ENCODE measurements at places on chromosomes 2 and 18.

DNA sequence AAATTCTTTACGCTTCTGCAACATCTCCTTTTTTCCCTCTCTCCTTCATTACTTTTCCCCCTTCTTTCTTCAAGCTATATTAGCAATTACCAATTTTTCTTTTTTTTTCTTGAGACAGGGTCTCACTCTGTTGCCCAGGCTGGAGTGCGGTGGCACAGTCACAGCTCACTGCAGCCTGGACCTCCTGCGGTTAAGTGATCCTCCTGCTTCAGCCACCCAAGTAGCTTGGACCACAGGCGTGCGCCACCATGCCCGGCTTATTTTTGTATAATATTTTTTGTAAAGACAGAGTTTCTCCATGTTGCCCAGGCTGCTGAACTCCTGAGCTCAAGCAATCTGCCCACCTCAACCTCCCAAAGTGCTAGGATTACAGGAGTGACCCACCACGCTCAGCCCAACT is 70.7 kb downstream of the EPG5 start:
- H3K27me3 ChIP-seq = no peaks in the 10 kb centered on the region
- H3K4me1 ChIP-seq = peaks cover 10% of the 10 kb centered on the region
- H3K27ac ChIP-seq = no peak overlapping the region
- DNase-seq = no peak

GRCh38 chr2:173607606-173608311 is 253.1 kb downstream of the CDCA7 start:
- no peaks in the 10 kb centered on the region for H3K4me1 ChIP-seq
- DNase-seq = no peak
- H3K27me3 ChIP-seq = peaks cover 16% of the 10 kb centered on the region
- no peak overlapping the region for H3K4me3 ChIP-seq

DNA sequence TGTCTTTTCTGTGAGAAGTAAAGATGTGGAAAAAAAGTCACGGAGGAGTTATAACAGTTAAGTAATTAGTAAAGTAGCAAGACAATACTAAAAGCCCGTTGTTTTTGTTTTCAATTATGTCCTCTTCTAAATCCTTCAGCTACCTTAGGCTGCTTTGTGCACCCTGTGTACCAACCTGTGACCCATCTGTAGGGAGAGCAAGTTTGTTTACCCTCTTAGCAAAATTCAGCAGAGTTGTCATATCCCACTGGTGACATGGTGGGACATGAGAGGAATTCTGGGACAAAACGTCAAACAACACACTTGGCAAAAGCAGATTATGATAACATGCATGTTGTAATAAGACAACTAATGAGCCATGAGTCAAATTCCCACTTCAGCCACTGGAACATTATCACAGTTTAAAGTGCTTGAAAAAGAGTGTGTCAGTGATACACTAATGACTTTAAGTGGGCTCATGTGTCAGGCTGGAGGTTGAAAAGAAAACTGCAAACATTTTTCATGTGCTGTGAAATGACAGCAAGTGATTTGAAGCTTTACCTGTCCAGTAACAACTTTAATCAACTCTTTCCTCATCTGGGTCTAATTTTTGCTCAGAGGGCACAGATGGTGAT is 392.8 kb upstream of the ACVR2A start:
- no peaks in the 10 kb centered on the region for H3K27me3 ChIP-seq
- no peak for DNase-seq
- H3K4me3 ChIP-seq = no peak overlapping the region
- no peaks in the 10 kb centered on the region for H3K36me3 ChIP-seq
- H3K4me1 ChIP-seq = peaks cover 8% of the 10 kb centered on the region

DNA sequence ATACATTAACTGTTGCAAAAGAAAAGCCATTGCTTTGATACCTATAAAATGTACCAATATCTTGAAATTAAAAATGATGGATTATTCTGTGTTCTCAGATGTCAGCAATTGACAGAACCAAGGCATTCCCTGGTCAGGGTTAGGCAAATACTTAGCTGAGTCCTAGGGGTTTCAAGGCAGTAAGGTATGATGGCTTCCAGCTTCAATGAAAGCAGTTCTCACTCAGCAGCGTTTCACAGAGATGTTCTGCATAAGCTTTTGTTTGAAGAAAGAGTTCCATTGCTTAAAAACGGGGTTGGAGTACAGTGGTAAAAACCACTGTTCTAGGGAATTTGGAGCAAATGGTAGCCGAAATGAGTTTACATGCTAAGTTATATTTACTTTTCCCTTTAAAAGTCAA is 17.0 kb upstream of the KANSL1L start:
- H3K27ac ChIP-seq = no peak overlapping the region
- H3K36me3 ChIP-seq = peaks cover 18% of the 10 kb centered on the region
- H3K4me1 ChIP-seq = peaks cover 6% of the 10 kb centered on the region
- DNase-seq = no peak
- H3K27me3 ChIP-seq = no peaks in the 10 kb centered on the region
- H3K4me3 ChIP-seq = no peak overlapping the region

- no peaks in the 10 kb centered on the region for H3K27me3 ChIP-seq
- no peak overlapping the region for H3K27ac ChIP-seq
- no peaks in the 10 kb centered on the region for H3K36me3 ChIP-seq
- H3K4me3 ChIP-seq = no peak overlapping the region
- no peak for DNase-seq
- no peaks in the 10 kb centered on the region for H3K4me1 ChIP-seq
Measured at GRCh38 chr2:47735912-47736311, 47.0 kb upstream of the MSH6 start.

DNA sequence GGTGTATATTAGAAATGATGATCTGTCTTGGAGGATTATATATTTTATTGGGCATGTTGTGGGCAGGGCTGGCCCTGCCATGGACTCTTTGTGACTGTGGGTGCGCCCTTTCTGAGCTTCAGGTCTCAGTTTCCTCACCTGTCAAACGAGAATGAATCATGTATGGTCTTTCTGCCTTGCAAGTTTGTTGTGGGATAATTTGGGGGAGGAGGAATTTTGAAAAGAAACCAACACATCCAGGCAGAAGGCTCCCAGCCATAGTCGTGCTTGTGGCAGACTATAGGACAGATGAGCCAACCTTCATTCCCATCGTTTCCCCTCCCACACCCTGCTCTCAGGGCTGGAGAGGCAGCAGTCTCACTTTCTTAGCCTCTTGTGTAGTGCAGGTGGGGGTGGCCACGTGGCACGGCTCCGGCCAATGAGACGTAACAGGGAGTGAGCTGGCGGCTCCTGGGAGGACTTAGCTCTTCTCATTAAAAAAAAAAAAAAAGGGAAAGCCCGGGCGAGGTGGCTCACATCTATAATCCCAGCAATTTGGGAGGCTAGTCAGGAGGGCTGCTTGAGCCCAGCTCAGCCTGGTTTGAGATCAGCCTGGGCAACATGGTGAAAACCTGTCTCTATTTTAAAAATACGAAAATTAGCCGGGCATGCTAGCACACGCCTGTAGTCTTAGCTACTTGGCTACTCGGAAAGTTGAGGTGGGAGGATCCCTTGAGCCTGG is 63.1 kb downstream of the RHOB start:
- no peaks in the 10 kb centered on the region for H3K27me3 ChIP-seq
- no peak overlapping the region for H3K27ac ChIP-seq
- peaks cover 4% of the 10 kb centered on the region for H3K4me1 ChIP-seq

GRCh38 chr2:118524911-118525310 is 322.5 kb downstream of the EN1 start:
- no peak overlapping the region for H3K4me3 ChIP-seq
- H3K27me3 ChIP-seq = peaks cover 12% of the 10 kb centered on the region
- H3K4me1 ChIP-seq = no peaks in the 10 kb centered on the region
- H3K36me3 ChIP-seq = no peaks in the 10 kb centered on the region
- H3K27ac ChIP-seq = no peak overlapping the region

- H3K4me1 ChIP-seq = no peaks in the 10 kb centered on the region
- H3K27ac ChIP-seq = no peak overlapping the region
- no peak overlapping the region for H3K4me3 ChIP-seq
Measured at GRCh38 chr2:120834206-120834605, 98.5 kb downstream of the GLI2 start.

DNA sequence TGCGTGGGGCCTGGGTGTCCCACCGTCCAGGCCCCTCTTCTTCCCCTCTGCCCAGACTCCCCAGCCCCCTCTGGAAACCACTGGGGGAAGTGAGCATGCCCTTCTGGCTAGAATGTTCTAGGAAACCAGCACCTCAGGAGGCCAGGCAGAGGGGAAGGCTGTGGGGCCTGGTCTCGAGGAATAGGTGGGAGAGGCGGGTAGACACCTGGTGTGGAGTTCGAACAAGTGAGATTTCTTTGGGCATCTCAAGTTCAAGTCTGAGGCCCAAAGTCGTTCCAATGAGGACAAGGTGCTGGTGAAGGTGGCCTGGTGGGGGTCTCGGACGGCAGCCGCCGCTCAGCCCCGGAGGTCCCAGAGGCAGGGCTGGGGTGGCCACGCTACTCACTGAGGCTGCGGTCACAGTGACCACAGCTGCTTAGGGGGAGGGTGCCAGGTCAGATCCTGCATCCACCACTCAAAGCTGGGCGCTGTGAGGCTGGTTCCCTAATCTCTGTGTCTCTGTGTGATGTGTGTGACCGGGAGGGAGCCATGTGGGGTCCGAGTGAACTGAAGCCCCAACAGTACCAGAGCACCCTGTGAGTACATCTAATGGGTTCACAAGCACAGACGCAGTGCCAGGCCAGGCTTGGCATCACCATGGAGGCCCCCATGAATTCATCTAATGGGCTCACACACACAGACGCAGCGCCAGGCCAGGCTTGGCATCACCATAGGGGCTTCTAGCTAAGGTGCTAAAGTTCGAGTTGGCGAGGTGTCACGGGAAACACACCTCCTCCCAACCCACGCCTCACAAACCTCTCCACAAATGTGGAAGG is 26.5 kb upstream of the PXDN start:
- H3K4me3 ChIP-seq = no peak overlapping the region
- no peak for DNase-seq
- H3K4me1 ChIP-seq = no peaks in the 10 kb centered on the region
- H3K27me3 ChIP-seq = peaks cover 9% of the 10 kb centered on the region
- H3K27ac ChIP-seq = no peak overlapping the region

GRCh38 chr2:226763320-226763719 is 36.3 kb downstream of the IRS1 start:
- H3K27me3 ChIP-seq = no peaks in the 10 kb centered on the region
- H3K36me3 ChIP-seq = peaks cover 13% of the 10 kb centered on the region
- H3K4me3 ChIP-seq = no peak overlapping the region

DNA sequence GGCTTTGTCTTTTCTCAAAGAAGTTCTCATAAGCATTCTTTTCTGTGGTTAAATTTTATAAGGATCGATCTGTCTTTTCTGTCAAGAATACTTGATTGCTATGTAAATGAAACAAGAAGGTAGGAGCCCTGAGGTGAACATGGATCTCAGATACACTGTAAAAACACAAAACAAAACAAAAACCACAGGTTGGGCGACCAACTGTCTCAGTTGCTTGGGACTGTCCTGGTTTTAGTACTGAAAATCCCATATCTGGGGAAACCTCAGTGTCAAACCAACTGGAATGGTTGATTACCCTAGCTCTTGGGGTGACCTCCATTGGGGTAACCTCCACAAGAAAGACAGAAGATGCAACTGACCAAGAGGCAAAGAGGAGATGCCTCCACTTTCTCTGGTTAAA is 55.8 kb upstream of the TMEM178A start:
- H3K4me3 ChIP-seq = no peak overlapping the region
- H3K27me3 ChIP-seq = peaks cover 18% of the 10 kb centered on the region
- no peaks in the 10 kb centered on the region for H3K4me1 ChIP-seq
- no peak for DNase-seq
- H3K27ac ChIP-seq = no peak overlapping the region
- no peaks in the 10 kb centered on the region for H3K36me3 ChIP-seq

DNA sequence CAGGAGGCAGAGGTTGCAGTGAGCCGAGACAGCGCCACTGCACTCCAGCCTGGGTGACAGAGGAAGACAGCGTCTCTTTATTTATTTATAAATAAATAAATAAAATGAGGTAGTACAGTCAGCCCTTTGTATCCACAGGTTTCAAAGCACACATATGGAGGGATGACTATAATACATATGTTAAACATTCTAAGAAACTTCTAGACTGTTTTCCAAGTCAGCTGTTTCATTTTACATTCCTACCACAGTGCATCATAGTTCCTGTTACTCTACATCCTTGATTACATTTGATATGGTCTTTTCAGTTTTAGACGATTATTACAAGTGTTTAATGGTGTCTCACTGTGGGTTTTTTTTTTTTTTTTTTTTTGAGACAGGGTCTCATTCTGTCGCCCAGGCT is 157.6 kb downstream of the ATAD2B start:
- H3K27ac ChIP-seq = no peak overlapping the region
- H3K36me3 ChIP-seq = peaks cover 30% of the 10 kb centered on the region
- peaks cover 3% of the 10 kb centered on the region for H3K4me1 ChIP-seq
- no peak for DNase-seq

- no peak for DNase-seq
- H3K4me3 ChIP-seq = no peak overlapping the region
- no peaks in the 10 kb centered on the region for H3K27me3 ChIP-seq
- no peak overlapping the region for H3K27ac ChIP-seq
Measured at GRCh38 chr2:38591152-38591551, 11.6 kb downstream of the HNRNPLL start.

DNA sequence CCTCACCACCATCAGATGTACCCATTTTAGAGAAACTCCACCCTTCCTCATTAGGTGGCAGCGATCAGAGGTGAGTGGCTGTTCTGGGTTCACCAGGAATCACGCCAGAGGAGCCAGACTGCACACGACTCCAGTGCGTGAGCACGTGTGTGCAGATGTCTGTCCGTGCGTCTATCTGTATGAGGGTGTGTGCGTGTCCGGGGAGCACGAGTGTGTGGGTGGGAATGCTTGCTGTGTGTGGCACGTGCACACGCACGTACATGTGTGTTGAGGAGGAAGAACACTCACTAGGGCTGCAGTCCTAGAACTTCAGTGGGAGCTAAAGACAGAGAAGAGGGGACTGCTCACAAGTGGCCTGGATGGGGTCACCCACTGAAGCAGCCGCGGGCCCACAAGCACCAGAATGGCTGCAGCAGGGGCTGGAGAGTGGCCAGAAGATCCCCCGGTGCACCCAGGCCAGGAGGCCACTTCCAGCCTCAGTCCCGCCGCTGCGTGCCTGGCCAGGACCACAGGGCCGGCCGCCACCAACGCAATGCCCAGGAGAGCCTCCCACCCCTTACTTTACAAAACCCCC is 13.9 kb downstream of the HDAC4 start:
- H3K27me3 ChIP-seq = no peaks in the 10 kb centered on the region
- H3K4me3 ChIP-seq = no peak overlapping the region
- peaks cover 8% of the 10 kb centered on the region for H3K36me3 ChIP-seq
- peaks cover 6% of the 10 kb centered on the region for H3K4me1 ChIP-seq

GRCh38 chr2:174654419-174654941 is 56.9 kb upstream of the WIPF1 start:
- no peak overlapping the region for H3K4me3 ChIP-seq
- H3K27ac ChIP-seq = peak overlapping the region; percentile 5
- H3K27me3 ChIP-seq = no peaks in the 10 kb centered on the region

- H3K4me3 ChIP-seq = no peak overlapping the region
- H3K27me3 ChIP-seq = peaks cover 29% of the 10 kb centered on the region
- H3K4me1 ChIP-seq = no peaks in the 10 kb centered on the region
- H3K27ac ChIP-seq = no peak overlapping the region
- no peaks in the 10 kb centered on the region for H3K36me3 ChIP-seq
Measured at GRCh38 chr2:196566961-196567666, 72.4 kb upstream of the CCDC150 start.
